ENCODE measurements at places on chromosomes 5 and 9. TPM values are rescaled to one million over a fixed set of nuclear protein-coding genes. Genes with fewer than 3 reads are reported as not detected.

GRCh38 chr9:87180361-87180760, 233.1 kb upstream of the GAS1 start:
- no peak for DNase-seq

DNA sequence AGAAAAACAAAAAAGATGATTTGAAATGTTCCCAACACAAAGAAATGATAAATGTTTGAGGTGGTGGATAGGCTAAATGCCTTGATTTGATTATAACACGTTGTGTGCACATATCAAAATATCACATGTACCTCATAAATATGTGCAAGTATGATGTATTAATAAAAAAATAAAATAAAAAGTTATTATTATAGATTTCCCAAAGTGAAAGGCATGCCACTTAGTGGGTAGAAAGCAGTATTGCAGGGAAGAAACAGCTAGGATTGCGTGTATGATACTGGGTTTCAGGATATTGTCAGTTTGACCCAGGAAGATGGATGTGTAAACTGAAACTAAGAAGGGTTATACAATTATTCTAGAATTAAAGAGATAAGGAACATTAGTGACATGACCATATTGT, 3.6 kb upstream of the TMEM38B start:
- peak; percentile 8 for DNase-seq

GRCh38 chr5:151721812-151722391, 35.2 kb upstream of the SPARC start:
- DNase-seq: no peak

DNA sequence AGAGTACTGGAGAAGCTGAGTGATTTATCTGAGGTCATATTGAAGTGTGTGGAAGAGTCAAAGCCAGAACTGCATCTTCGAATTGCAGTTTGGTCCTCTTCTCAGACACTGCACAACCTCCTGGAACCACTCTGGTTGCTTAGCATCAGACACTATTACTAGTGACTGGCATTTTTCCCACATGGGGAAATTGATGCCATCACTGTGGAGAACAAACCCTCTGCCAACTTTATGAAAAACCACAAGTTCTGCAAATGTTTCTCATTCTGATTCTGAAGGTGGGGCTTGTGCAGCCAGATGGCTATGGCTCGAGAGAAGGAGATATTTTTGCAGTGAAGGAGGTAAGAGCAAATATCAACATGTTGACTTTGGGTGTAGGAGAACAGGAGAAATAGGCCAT, 67.2 kb downstream of the KCTD16 start:
- no peak for DNase-seq

The DNAI1 gene
- total RNA-seq: not detected

The CD14 gene
- total RNA-seq: 12.2 TPM

The CDC25C gene
- total RNA-seq: 13.4 TPM

DNA sequence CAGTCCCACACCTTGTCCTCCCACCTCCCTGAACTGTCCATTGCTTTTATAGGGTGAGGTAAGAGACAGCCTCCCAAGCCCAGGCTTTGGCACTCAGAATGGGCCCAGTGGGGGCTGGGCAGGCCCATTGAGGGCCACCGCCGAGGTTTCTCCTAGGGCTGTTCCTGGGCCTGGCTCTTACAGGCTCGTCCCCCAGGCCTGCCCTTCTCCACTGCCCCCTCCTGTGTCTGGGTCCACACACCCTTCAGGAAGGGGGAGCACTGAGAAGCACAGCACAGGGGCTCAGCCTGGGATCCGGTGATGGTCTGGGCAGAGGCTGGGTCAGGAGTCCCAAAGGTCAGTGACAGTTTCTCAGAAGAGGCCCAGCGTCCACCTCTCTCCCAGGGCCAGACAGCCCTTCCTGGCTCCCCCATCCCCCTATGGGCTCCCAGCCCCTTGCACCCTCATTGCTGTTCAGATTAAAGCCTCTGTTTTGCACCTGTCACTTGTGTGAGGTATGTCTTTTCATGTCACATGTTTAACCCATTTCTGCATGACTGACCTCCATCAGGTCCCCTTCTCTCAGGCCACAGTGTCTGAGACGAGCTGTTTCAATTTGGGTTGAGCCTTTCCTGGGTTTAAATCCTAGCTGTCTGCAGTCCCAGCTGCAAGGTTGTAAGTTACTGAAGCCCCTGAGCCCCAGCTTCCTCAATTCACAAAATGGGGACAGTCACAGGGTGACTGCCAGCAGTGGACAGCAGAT, 29.4 kb downstream of the IER5L start:
- no peak for DNase-seq
